ENCODE measurements at places on chromosomes 2 and 18.

DNA sequence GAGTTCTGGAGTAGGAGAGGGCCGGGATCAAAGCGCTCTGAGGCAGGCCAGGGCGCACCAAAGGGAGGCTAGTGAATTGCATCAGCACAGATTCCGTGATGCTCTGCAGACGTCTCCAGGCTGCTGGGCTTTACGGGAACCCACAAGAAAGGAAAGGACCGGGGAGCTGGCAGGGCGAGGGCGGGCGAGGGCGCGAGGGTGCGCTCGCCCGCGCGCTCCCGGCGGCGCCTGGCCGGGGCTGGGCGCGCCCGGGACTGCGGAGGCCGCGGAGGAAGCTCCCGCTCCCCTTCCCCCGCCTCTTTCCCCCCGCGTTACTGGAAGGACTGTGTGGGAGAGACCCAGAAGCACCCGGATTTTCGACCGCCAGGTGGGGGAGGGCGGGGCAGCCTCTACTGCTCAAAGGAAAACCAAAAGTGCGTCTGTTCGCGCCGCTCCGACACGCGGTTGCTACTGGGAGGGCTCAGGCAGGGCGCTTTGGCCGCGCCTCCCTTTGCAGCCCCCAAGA is 2.4 kb upstream of the FOSL2 start:
- peak; percentile 89 for DNase-seq
- H3K27me3 ChIP-seq: no peaks in the 10 kb centered on the region
- peak overlapping the region; percentile 84 for H3K27ac ChIP-seq
- H3K4me1 ChIP-seq: peaks cover 41% of the 10 kb centered on the region
- peak overlapping the region; percentile 91 for H3K4me3 ChIP-seq
- peaks cover 6% of the 10 kb centered on the region for H3K36me3 ChIP-seq

DNA sequence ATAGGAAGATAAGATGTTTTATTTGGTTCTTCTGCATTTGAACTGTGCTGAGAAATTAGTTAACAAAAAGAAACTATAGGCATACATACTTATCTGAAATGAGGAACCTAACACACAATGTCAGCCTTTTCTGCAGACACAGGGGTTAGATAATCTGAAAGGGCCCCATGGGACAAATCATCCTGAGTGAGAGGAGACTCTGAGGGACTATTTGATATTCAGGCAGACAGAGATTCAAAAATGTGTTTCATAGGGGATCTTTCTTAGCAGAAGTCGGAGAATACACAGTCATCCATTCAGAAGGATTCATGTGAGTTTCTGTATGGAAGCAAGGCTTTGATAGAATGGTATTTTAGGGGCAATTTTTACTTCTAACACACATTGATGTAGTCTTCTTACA is 79.1 kb downstream of the NCKAP5 start:
- H3K4me1 ChIP-seq: no peaks in the 10 kb centered on the region
- H3K27me3 ChIP-seq: no peaks in the 10 kb centered on the region
- H3K27ac ChIP-seq: no peak overlapping the region
- H3K4me3 ChIP-seq: no peak overlapping the region

DNA sequence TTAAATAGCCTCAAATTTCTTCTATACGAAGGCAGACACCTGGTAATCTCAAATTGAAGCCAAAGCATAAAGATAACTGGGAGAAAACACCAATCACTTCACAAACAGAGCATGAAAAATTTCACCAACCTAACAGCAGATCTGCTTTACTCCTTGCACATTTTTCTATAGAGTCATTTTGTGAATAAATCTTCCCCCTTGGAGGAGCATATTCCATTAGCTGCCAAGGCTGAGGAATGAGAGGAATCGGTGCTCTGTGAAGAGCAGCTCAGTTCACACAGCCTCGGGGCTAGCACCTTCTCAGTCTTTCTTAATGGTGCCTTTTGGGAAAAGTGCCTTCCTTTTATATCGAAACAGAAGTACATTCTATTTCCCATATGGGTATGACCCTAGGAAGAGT is 1313.7 kb upstream of the NRXN1 start:
- DNase-seq: no peak
- peaks cover 12% of the 10 kb centered on the region for H3K36me3 ChIP-seq
- H3K27ac ChIP-seq: no peak overlapping the region
- H3K4me1 ChIP-seq: no peaks in the 10 kb centered on the region

GRCh38 chr2:67599561-67599960 is 202.4 kb downstream of the ETAA1 start:
- H3K36me3 ChIP-seq: no peaks in the 10 kb centered on the region
- no peaks in the 10 kb centered on the region for H3K4me1 ChIP-seq
- H3K27me3 ChIP-seq: peaks cover 7% of the 10 kb centered on the region

- H3K4me3 ChIP-seq: no peak overlapping the region
- peaks cover 30% of the 10 kb centered on the region for H3K4me1 ChIP-seq
- no peaks in the 10 kb centered on the region for H3K36me3 ChIP-seq
- H3K27me3 ChIP-seq: no peaks in the 10 kb centered on the region
These were observed 25.8 kb downstream of the TOGARAM2 start for GRCh38 chr2:29006980-29007301.

DNA sequence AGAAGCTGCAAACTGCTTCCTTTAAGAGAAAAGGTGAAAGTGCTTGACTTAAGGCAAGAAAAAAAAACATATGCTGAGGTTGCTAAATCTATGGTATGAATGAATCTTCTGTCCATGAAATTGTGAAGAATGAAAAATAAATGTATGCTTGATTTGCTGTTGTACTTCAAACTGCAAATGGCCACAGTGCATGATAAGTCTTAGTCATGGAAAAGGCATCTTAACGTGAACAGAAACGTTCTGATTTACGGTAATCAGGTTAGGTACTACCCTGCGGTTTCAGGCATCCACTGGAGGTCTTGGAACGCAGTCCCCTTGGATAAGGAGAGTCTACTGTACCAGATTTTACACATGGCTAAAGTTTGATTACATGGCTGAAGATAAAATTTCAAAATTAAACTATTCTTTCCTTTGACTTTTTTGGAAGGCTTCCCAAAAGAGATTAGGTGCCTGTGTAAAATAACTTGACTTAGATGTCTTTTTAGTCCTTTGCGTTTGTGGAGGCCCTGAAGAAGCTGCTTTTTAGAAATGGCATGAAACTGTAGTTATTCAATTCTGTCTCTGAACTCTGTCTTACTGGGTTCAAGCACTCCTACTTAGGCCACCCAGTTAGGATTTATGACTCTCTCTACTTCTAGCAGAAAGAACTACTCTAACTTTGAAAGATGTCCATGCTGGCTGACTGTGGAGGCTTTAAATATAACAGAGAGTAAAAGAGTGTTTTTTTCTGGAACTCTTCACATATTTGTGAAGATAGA is 35.9 kb upstream of the SCN9A start:
- H3K36me3 ChIP-seq: no peaks in the 10 kb centered on the region
- no peaks in the 10 kb centered on the region for H3K27me3 ChIP-seq
- H3K4me1 ChIP-seq: no peaks in the 10 kb centered on the region
- DNase-seq: no peak
- H3K4me3 ChIP-seq: no peak overlapping the region

DNA sequence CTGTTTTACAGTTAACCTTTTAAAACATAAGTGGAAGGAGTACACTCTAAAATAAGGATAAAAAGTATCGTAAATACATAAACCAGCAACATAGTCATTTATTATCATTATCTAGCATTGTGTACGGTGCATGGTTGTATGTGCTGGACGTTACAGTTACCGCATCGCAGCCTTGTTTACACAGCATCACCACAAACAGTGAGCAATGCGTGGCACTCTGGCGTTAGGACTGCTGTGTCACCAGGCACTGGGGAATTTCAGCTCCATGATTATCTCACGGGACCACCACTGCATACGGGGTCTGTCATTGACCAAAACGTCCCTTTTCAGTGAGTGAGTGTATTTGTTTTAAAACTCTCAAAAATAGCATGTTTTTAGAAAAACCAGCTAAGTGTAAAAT is 103.0 kb upstream of the SNTG2 start:
- peaks cover 9% of the 10 kb centered on the region for H3K27me3 ChIP-seq
- DNase-seq: no peak
- no peak overlapping the region for H3K27ac ChIP-seq
- no peaks in the 10 kb centered on the region for H3K36me3 ChIP-seq

DNA sequence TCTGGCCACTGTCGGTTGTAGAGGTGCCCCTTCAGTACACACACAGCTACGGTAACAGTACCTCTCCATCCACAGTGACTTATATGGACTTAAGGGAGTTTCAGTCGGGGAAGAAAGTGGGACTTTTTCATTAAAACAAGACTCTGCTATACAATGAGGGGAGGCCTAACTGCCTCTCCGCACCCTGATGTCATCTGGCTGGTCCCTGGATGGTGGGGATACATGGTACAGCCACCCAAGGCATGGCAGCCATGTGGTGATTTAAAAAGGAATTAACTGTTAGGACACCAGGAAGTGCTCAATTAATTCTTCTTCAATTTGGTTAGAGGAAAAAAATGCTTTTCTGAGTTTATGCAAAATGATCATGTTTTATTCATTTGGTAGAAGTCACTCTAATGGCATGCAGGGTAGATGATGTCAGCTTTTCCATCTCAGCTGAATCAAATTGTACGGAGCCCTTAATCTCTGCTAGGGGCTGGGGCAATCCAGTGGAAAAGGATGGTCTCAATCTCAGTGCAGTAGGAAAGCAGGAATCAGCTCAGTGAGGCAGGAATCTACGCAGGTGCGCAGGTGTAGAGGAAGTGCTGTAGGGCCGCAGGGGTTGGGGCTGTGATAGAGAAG is 243.9 kb downstream of the PRKCE start:
- DNase-seq: no peak
- H3K4me1 ChIP-seq: peaks cover 15% of the 10 kb centered on the region
- no peak overlapping the region for H3K27ac ChIP-seq

DNA sequence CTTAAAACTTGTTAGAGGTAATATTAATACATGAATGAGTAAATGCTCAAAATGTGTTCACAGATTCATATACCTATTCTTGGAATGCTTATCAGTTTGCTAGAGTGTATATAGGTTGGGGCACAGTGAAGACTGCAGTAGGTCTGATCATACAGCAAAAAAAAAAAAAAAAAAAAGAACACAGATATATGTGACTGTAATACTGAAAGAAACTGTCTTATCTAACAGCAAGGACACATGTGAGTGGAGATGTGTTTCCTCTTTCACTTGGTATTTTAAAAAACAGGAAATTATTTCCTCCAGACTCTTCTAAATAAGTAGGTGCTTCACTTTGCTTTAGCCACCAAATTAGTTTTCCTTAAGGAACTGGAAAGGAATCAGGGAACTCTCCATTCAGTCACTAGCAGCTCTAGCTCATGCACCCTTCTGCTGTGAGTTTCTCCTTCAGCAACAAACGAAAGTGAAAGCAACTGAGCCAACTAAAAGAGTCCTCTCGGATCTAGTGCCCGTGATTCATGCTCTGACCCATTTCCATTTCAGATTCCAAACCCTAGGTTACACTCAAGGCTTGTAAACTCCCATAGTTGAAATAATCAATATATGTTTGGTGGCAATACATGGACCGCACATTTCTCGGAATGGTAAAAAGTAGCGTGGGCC is 98.5 kb downstream of the DSEL start:
- H3K4me3 ChIP-seq: peak overlapping the region; percentile 12
- no peaks in the 10 kb centered on the region for H3K36me3 ChIP-seq
- no peak overlapping the region for H3K27ac ChIP-seq
- no peaks in the 10 kb centered on the region for H3K27me3 ChIP-seq

DNA sequence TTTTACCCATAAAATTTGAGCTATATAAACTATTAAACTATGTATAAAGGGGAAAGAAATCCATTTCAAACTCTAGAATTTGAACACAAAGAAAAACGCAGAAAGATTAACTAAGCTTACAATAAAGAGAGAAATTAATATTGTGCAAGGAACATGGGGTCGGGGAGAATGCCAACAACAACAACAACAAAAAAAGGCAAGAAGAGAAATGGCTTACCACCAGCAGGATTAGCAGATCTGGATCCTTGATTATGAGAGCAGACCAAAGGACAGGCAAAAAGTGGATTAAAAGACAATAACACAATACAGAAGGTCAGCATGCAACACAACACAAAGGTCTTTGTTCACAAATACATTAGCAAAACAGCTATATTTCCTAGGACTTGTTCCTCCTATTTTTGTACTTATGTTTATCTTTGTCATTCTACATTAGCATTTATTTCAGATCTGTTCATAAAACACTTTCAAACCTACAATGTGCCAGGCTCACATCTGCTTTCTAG is 103.4 kb upstream of the RNU4ATAC start:
- H3K27me3 ChIP-seq: no peaks in the 10 kb centered on the region
- peaks cover 14% of the 10 kb centered on the region for H3K36me3 ChIP-seq
- H3K27ac ChIP-seq: no peak overlapping the region

GRCh38 chr18:2112435-2113045 is 458.8 kb downstream of the METTL4 start:
- peaks cover 35% of the 10 kb centered on the region for H3K27me3 ChIP-seq
- DNase-seq: no peak
- H3K36me3 ChIP-seq: no peaks in the 10 kb centered on the region
- no peak overlapping the region for H3K27ac ChIP-seq
- H3K4me3 ChIP-seq: no peak overlapping the region

DNA sequence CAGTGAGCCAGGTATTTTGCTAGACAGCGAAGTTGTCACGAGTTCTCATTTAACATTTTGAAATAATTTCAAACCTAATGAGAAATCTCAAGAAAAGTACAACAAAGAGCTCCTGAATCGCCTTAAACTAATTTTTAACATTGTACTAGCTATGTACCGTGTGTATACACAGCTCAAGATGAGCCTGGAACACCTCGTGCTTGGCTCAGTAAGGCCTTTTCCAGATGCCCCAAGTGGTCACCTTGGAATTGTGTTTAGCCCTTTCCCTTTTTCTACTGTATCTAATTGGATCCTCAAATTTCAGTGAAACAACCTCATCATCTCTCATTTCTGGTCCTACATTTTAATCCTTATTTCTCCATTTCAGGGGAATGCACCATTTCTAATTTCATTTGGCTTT is 7.2 kb downstream of the PTPN4 start:
- H3K27me3 ChIP-seq: no peaks in the 10 kb centered on the region
- no peaks in the 10 kb centered on the region for H3K36me3 ChIP-seq
- H3K4me3 ChIP-seq: no peak overlapping the region

GRCh38 chr2:128414946-128415778 is 96.5 kb upstream of the HS6ST1 start:
- H3K4me1 ChIP-seq: no peaks in the 10 kb centered on the region
- no peak overlapping the region for H3K4me3 ChIP-seq
- H3K27ac ChIP-seq: no peak overlapping the region
- no peak for DNase-seq
- no peaks in the 10 kb centered on the region for H3K27me3 ChIP-seq

DNA sequence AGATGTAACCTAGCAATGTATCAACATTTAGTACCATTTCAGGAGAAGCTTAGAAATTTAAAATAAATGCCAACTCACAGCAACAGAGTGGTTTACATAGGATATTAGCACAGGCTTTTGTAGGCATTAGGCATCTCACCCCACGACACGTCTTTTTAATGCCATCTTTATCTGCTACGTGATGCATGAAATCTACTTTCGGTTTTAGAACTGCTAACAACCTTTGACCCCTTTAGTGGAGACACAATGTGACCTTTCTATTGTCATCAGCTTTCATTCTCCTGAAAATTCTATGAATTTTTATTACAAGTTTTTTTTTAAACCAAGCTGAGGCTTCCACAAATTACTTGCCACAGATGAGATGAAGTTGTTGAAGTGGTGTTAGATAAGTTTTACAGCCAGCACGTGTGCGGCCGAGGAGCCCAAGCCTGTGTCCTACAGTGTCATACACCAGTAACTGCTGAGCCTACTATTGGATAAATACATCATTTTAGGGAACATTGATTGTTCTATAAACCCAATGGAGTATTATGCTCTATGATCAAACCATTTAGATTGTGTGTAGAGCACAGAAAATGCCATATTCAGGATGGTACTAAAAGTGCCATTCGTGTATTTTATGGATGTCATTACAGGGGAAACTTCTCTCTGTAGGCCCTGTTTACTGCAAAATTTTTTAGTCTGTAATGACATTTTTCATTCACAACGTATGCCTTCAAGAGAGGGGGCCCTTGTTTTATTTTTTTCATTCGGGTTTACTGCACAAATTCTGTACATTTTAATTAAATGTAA is 151.6 kb downstream of the PTGR3 start:
- no peak overlapping the region for H3K4me3 ChIP-seq
- no peaks in the 10 kb centered on the region for H3K4me1 ChIP-seq
- DNase-seq: no peak
- H3K36me3 ChIP-seq: no peaks in the 10 kb centered on the region
- no peaks in the 10 kb centered on the region for H3K27me3 ChIP-seq
